ENCODE measurements at places on chromosomes 5 and 9.

- DNase-seq, result no peak
Observed at GRCh38 chr9:93218671-93219420, 34.9 kb downstream of the WNK2 start.

DNA sequence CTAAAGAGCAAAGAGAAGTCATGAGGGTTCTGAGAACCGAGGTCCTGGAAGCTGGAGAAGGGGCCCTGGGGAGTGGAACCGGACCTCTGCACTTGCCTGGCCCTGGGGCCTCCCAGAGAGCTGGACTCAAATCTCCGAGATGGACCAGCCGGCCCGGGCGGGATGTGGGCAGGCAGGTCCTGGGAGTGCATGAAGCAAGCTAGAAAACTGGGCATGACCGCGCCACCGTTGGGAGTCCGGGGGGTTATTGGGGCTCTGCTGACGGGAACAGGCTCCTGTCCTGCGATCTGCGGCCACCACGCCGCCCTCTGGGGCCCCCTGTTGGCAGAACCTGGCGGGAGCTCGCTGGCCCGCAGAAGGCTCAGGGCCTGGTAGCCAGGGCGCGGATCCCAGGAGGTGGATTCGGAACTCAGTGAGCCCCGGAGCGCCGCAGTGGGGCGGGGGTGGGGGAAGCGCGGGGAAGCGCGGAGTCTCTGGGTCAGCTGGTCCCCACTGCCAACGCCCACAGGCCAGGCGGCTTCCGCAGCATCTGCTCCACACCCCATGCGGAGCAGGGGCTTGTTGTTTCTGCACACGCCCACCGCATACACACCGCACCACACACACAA is 150.6 kb downstream of the ERCC6L2 start:
- DNase-seq, result no peak

DNA sequence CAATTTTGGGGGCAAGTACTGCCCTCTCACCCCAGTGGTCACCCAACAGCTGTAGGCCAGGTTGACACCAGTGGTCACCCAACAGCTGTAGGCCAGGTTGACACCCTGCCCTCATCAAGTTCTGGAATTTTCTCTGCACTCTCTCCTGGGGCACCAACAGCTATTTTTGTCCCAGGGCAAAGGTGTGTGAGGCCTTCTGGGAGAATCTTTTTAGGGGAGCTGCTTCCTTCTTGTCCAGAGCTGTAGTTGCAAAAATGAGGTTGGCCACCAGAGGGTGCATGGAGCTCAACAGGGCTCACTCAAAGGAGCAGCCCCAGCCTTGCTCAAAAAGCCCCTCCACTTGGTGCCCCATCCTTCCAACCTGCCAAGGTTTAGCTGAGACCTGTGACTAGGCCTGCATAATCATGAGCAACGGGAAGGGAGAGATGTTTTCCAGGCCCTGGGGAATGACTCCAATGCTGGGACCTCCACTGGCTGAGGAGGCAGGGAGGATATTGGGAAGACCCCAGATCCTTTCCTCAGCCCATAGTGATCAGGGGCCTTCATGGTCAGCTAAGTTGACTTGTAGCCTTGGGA is 10.6 kb upstream of the P4HA2 start:
- peak; percentile 36 for DNase-seq

DNA sequence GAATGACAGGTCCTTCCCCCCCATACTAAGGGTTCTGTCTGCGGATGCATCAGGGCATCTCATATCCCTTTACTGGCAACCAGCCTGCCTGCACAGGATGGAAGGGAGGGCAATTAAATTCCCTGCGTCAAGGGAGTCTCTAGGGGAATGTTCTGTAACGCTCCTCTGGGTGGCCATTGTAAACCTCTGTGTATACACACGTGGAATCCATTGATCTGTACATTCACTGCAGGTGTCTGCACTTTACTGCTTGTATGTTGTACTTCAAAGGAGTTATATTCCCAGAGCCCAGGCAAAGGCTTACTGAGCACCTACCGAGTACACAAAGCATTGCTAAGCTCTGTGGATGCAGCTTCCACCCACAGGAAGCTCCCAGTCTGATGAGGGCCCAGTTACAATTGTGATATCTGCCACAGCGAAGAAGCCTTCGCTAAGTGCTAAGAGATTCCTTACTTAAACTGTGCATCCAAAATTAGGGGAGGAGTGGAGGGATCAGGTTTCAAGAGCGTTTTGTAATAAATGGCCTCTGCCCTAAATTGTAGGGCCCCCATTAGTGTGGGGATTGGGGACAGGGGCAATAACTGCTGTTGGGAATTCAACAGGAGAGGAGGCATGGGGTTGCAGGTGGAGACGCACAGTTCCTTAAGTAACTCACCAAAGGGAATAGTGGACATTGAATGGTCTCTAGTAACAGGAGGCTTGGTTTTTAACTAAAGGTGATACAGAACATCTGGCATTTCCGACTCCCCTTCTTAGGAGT is 1.5 kb upstream of the RETREG1 start:
- no peak for DNase-seq

DNA sequence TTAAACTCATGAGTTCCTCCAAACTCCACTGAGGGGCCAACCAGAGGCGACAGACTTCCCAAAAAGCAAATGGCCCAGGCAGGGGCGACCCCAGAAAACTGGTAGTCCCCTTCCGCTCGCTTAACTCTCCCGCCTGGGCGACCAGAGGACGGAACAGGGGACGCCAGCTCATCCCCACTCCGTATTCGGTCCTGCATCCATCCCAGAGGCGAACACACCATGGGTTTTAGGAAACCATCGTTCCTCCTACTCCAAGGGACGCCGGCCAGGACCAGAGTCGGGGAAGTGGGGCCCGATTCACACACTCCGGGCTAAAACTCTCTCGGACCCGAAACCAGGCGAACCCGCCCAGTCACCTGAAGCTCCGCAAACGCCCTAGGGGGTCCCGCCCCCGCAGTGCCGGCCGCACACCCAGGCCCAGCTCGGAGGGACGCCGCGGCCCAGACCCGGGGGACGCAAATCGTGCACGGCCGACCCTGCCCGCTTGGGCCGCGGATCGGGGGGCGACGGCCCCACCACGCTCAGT is 478 bp downstream of the TEX10 start:
- DNase-seq, result no peak

GRCh38 chr5:31270396-31270795 is 76.9 kb downstream of the CDH6 start:
- DNase-seq, result no peak

DNA sequence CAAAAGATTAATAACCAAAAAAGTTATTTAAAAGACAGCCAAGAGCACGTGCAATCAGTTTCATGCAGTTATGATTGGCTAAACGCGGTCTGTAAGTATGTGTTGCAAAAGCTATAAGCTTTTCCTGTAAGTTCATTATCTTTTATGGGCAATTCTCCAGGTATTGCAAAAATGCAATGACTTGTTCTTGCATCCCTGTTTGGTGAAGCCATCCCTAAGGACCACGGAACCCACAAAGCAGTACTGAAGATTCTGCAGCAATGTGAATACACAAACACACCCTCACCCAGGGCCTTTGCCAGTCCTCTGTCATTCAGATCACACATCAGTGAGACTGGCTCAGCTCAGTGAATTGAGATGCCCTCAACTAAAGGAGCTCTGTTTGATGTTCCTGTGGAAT is 11.4 kb downstream of the GCNT4 start:
- no peak for DNase-seq

GRCh38 chr5:180135967-180136629 is 64.5 kb upstream of the RNF130 start:
- no peak for DNase-seq

DNA sequence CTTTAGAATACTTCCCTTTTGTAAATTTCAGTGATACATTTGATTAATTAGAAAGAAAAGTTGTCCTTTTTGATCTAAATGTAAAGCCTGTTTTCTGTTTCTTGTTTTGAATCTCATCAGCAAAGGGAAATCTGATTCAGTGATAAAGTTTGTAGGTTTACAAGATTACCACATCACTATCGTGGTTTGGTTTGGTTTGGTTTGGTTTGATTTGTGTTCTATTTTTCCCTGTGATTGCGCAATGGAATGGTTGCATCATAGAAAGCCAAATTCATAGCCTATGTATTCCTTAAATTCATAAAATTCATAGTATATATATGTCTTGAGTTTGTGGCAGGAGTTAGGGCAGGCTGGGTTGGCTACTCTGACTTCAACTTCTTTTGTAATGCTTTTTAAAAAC is 15.2 kb downstream of the SRFBP1 start:
- no peak for DNase-seq

DNA sequence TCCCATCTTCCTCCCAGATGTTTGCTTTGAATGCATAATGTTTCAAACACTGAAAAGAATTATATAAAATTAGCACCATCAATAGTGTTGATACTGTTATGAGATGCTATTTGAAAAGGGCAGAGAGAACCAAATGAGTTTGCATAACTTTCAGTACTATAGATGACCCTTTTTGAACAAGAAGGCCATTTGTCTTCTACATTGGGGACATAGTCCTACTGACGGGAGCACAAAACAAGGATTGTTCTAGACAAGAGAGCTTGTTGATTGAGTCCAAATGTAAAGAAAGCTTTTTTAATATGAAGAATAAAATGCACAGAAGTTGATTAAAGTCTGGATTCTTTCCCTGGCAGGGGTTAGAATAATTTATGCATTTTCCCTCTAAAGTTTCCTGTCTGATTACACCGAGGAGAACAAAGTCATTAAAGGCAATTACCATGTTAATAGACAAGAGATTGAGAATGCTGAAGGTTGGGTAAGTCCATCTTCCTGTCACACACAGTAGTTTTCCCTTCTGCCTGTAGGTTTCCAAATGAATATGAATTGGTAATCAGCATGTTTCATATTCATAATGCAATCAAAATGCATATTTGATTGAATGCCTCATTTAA is 32.8 kb upstream of the ADCY2 start:
- DNase-seq, result no peak

DNA sequence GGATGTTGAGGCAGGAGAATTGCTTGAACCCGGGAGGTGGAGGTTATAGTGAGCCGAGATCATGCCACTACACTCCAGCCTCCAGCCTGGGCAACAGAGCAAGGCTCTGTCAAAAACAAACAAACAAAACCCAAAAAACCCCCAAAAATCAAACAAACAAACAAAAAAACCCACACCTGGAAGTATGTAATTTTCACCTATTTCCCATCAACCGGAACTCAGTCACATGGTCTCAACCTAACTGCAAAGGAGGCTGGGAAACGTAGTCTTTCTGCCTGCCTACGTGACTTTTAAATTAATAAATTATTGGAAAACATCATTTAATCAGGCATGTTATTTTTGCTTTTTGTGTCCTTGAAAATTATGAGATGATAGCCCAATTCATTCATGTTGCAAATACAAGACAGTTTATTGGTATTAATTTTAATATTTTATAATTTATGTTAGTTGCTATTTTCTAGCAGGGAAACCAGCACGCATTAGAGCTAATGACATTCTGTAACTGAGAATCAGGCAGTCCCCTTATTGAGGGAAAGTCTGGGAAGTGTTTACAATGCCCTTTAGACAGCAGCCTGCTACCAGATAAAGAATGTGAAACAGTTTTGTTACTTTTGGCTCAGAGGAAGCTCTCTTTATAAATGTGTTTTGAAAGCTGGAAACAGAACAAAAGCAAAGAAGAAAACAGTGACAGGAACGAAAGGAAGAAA is 110.3 kb downstream of the NXNL2 start:
- no peak for DNase-seq

GRCh38 chr5:24005384-24005783 is 498.0 kb downstream of the PRDM9 start:
- no peak for DNase-seq

DNA sequence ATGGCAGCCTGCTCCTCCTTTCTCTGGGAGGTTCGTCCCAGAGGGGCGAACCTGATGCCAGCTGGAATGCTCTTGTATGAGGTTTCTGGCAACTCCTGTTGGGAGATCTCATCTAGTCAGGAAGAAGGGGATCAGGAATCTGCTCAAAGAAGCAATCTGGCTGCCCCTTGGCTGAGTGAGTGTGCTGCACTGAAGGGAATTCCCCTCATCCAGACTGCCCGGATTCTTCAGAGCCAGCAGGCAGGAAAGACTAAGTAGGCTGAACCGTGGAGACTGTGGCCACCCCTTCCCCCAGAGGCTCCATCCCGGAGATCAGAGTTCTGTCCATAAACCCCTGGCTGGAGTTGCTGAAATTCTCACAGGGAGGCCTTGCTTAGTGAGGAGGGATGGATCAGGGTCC is 476.0 kb downstream of the CSNK1G3 start:
- no peak for DNase-seq

- DNase-seq, result no peak
Observed at GRCh38 chr9:10127867-10128266, 484.9 kb downstream of the PTPRD start.

GRCh38 chr5:55231919-55232270 is 1.5 kb downstream of the CCNO start:
- no peak for DNase-seq

DNA sequence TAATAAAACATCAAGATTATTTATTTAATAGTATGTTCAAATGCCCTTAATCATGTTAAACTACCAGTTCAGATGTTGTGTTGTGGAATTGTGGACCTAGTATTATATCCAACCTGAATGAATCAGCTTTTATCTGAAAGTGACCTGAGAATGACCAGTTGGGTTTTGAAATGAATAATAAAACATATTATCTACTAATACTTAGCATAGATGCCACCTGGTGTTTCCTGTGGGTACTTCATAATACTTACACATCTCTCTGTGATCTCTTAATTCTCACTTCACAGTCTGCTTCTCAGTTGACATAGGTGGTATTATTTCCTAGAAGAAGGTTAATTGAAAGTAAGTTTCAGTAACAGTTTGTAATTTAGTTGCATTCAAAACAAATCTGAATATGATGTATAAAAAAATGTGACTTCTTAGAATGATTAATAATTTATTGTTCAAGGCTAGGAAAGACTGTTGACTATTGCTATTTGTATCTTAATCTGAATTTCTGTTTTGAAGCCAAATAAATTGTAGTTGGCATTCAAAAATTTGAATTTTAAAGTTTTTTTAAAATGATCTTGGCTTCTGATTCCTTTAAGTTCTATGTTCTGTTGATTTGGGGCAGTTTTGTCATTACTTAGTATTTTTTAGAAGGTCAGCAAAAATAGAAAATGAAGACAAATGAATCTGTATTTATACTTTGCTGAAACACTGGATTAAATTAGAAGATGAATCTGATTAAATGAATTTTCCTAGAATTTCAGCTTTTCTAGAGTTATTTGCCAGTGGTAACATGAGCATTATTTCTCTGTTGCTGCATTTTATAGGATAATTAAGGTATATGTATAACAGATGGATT is 48.2 kb downstream of the KIF2A start:
- peak; percentile 42 for DNase-seq

DNA sequence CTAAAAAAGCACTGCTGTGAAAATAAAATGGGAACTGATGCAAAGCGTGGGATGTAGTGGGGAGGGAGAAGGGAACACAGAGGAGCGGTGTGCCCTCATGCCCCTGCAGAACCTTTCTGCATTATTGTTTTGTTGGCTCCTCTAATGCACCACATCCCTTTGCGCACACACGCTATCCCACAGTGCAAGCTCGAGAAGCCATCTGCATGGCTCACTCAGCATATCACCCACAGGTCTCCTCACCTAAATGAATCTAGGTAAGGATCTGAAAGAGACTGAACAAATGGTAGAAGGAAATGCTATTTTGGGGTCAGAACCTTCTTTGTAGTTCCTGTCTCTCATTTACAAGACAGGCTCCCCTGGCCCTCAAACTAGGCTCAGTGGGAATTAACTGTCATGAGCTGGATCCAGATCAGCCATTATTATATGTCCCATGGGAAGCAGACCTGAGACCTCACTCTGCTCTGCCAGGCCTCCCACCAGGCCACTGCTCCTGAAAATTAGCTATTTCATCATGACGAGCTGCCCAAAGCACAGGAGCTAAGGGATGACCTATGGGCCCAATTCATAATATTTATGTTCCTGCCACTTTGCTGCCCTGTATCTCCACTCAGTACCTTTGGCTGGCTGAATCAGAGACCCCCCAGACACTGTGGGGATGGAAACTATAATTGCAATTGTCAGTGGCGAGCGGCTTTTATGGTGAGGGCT is 169.4 kb downstream of the SPOCK1 start:
- DNase-seq, result no peak

- no peak for DNase-seq
Observed at GRCh38 chr9:20940447-20941173, 90.8 kb downstream of the HACD4 start.

All from CD8-positive, alpha-beta memory T cell (primary cell).